ENCODE measurements at places on chromosomes 16 and 17.

DNA sequence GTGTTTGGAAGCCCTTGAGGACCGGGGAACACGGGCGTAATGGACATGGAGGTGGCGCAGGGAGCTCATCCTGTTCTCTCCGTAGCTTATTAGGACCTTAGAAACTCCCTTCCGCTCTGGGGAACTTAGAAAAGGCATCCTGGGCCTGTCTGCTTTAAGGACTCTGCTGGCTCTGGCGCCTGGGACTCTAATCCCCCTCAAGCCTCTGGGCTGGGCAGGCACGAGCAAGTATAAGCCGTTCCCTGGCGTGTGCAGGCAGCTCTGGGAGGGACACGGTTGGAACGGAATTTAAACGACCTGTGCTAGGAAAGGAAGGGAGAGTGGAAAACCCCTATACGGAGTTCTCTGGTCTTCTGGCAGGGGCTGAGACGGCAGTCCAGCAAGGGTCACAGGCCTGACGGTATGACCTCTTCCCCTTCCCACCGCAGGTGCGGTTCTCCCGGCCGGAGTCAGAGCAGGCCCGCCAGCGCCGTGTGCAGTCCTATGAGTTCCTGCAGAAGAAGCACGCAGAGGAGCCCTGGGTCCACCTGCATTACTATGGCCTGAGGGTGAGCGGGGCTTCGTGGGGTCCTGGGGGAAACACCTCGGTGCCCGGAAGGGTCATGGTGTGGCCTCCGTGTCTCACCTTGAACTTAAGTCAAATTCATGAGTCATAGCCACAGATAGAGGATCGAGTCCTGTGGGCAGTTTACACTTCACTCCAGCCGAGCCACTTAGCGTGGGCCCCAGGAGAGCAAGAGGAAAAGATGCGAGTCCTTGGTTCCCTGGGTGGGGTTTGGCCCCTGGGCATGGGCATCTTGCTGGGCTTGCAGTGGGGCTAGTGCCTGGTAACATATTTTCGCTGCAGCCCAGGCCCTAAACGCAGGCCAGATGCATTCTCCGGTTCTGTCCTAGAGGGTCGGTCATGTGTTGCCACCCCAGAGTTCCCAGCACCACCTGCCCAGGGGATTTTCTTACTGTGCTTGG, 17.7 kb downstream of the POLR3E start:
- DNase-seq = no peak

DNA sequence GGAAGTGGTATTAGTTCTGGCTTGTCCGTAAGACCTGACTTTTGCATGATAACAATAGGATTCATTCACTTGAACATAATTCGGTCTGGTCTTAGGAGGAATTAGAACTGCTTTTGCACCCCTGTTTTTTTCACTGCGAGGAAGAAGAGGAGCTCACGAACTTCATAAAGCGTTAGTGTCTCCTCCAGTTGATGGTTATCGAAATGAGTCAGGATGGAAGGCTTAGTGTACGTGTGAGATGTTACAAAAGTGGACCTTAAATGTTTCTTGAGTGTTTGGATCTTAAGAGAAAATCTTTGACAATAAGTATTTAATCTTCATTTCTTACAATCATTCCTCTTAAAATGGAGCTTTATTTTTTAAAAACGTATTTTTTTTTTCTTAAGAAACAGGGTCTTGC, 52.8 kb downstream of the USP10 start:
- DNase-seq = no peak

DNA sequence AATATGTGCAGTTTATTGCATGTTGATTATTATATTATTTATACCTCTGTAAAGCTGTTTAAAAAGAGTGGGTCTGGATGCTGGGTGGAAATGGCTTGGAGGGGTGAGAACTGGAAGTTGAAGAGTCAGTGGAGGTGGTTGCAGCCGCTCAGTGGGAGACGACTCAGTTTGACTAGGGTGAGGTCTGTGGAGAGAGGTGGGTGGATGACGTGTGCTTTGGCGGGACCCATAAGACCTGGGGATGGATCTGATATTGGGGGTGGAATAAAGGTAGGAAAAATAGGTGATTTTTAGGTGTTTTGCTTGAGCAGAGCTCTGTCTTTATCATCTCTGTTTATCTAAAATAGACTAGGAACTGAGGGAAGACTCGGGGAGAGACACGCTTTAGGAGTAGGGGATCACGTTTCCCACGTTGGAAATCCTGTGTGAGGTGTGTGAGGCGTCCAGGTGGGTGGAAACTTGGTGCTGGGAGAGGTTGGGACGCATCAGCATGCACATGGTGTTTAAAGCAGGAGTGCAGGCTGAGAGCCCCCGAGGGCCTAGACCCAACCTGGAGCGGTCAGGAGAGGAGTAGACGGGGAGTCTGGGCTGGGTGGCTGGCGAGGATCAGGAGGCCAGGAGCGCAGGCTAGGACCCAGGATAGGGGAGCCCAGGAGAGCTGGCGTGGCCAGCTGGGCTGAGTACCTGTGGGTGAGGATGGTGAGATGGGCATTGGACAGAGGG, 17.2 kb downstream of the NT5M start:
- DNase-seq = no peak

DNA sequence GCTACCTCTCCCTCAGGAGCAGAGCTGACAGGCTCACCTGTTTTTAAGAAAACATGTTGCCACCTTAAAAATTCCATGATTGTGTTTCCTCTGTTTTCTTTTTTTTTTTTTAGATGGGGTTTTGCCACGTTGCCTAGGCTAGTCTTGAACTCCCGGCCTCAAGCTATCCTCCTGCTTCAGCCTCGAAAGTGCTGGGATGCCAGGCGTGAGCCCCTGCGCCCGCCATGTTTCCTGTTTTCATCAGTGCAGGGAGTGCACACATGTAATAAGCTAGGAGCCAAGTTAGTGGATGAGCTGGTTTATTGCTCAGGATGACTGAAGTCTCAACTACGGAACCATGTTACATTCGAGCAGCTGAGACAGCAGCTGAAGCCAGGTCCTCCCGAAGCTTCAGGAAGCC, 13.6 kb downstream of the MRM3 start:
- no peak for DNase-seq

DNA sequence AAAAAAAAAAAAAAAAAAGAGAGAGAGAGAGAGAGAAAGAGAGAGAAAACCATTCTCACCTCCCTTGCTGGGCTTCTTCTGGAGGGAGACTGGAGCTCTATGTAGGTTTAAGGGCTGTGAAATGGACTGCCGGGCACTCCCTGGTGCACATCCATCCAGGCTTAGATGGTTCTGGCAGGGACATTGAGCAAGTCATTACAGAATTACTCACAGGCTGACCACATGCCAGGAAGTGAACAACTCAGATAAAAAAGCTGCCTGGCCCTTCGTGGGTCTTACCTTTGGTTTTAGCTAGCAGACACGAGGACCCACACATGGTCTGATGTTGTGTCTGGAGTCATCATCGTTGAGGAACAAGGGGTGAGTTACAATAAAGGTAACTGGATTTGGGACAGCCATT, 847.4 kb upstream of the EEF2KMT start:
- no peak for DNase-seq

DNA sequence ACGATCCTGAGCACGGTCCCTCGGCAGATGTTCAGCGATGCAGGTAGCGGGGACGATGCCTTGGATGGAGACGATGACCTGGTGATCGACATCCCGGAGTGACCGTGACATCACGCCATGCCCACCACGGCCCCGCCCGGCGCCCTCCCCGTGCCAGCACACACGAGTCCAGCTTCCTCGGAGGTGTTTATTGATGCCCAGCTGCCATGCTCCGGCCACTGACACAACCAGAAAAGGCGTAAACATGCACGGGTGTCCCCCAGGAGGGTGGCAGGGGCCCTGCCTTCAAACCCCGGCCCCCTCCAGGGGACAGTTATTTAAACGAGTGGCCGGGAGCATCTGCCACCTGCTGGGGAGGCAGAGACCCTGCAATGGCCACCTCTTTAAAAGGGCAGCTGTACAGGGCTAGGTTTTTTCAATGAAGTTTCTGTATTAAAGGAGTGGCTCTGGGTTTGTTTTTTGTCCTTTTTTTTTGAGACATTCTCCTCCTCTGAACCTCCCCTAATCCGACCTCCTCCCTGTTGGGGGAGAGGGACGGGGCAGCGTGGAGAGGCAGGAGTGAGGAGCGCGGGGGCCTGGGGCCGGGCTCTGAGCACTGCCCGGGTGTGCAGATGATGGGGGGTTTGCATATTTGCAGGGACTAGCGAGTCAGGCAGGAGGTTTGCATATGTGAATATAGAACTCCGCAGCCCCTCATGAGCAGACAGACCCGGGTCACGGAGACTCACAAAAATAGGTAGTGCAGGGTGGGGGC, 5.3 kb downstream of the DOC2A start:
- peak; percentile 61 for DNase-seq

GRCh38 chr17:38419508-38419981, 8.7 kb upstream of the ARHGAP23 start:
- DNase-seq = no peak

- DNase-seq = no peak
These were observed 229.8 kb downstream of the SEC14L1 start for GRCh38 chr17:77370586-77370985.

GRCh38 chr17:33981711-33982601, 273.1 kb upstream of the CCL2 start:
- peak; percentile 43 for DNase-seq

DNA sequence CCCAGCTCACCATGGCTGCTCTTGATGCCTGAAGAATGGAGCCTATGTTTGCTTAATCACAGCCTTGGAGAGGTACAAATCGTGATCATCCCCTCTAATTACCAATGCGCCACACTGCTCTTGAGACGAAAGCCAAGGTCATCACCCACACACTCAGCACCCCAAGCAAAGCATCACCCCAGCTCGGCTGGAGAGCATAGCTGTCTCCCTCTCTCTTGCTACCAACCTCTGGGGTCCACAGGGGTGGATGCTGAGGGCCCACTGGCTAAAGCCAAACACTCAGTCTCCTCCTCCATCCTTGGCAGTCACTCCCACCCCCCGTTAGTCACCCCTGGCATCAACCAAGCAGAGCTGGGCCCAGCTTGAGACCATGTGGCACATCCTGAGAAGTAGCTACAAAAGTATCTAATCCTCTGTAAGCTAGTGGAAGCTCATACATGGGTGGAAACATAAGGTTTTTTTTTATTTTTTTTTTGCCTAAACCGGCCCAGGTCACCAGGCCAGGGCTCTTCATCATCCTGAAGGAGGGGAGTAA, 44.8 kb downstream of the PIMREG start:
- DNase-seq = no peak

- DNase-seq = peak; percentile 66
These were observed 5.7 kb upstream of the SPNS2 start for GRCh38 chr17:4492721-4493561.

DNA sequence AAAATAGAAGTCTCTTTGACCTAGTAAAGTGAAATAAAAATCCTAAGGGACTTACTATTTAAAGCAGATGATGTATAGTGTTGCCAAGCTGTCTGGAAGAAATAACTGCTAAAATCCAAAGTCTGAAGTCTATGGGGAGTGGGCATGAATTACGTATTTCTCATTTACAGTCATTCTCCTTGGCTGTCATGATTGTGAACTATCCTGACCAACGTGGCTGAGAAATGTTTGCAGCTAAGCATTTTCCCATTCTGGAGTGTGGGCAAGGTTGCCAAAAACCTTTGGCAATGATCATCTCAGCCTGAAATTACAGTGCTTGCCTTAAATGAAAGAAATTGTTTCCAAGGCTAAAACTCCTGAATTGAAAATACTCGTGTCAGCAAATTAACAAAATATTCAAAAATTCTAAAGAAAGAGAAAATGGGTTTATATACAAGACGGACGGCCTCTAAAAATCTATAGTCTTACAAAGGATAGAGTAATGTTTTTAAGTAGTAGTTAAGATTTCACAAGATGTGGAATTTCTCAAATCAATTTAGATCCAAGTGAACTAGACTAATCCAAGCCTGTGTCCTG, 77.0 kb downstream of the CACNG1 start:
- DNase-seq = no peak

DNA sequence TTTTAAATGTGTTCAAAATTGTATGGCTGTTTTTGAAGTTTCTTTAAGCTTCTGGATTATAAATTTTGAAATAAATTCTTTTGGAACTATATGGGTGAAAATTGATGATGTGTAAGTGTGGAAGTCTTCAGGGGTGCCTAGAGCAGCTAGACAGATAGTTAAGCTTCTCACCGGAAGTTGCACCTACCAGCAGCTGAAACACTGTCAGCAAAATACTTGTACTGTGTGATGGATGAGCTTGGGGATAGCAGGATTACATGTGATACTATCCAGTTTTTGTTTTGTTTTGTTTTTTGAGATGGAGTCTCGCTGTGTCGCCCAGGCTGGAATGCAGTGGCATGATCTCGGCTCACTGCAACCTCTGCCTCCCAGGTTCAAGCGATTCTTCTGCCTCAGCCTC, 19.7 kb downstream of the RBL2 start:
- DNase-seq = no peak

- DNase-seq = no peak
These were observed 113.0 kb upstream of the AXIN2 start for GRCh38 chr17:65674246-65675045.

DNA sequence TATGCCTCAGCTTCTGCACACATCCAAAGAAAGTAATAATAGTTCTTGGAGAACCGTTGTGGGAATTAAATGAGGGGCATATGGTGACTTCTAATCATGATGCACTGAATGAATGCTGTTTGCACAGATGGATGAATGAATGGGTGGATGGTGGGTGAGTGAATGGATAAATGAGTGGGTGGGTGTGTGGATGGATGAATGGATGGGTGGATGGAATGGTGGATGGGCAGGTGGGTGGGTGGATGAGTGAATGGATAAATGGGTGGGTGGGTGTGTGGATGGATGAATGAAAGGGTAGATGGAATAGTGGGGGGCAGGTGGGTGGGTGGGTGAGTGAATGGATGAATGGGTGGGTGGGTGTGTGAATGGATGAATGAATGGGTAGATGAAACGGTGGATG, 44.9 kb upstream of the FOXF1 start:
- DNase-seq = no peak

DNA sequence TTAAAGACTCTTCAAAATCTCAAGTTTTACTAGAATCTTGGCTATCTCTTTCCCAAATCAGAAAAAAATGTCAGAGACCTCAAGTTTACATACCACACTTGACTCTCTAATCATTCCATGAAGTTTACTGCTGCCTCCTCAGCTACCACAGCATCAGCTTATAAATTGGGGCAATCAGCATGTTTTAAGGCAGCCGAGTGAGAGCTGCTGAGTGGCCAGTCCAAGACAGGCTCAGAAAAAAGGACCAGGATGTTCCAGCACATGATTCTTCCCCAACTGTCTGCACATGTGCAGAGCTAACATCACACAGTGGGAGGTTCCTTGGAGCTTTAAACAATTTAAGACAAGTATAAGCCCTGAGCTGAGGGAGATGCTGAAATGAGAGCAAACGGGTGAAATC, 140.6 kb upstream of the NUDT7 start:
- no peak for DNase-seq

- DNase-seq = no peak
These were observed 168.8 kb downstream of the C16orf78 start for GRCh38 chr16:49542391-49542891.

Measured in OCI-M1 (cell line).